ENCODE measurements at places on chromosomes 7 and 10. TPM values are rescaled to one million over a fixed set of nuclear protein-coding genes. Genes with fewer than 3 reads are reported as not detected.
A peak's percentile ranks its signal among the peaks of the same experiment; 100 is the strongest.

DNA sequence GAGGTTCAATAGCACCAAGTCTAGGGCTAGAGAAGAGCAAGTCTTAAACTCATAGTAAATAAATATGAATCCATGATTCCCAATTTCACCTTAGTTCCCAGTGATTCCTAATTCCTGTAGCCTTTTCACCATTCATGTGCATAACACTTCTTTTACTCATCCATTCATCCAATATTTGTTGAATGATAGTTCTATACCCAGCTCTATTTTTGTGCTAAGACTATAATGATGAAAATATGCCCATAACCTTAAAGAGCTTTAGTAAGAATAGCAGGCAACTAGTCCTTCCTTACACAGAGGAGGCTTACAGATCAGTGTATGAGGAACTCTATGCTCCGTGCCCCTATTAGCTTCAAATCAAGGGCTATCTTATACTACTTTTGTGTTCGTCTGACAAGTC is 280.2 kb upstream of the CHRM2 start:
- DNase-seq, result no peak

GRCh38 chr7:40922316-40922670 is 780.6 kb downstream of the INHBA start:
- DNase-seq, result peak; percentile 97

Gene TACR2
- not detected for total RNA-seq

Gene KCND2
- total RNA-seq, result 2.7 TPM
